ENCODE measurements at places on chromosomes 5 and 9.
A peak's percentile ranks its signal among the peaks of the same experiment; 100 is the strongest.

DNA sequence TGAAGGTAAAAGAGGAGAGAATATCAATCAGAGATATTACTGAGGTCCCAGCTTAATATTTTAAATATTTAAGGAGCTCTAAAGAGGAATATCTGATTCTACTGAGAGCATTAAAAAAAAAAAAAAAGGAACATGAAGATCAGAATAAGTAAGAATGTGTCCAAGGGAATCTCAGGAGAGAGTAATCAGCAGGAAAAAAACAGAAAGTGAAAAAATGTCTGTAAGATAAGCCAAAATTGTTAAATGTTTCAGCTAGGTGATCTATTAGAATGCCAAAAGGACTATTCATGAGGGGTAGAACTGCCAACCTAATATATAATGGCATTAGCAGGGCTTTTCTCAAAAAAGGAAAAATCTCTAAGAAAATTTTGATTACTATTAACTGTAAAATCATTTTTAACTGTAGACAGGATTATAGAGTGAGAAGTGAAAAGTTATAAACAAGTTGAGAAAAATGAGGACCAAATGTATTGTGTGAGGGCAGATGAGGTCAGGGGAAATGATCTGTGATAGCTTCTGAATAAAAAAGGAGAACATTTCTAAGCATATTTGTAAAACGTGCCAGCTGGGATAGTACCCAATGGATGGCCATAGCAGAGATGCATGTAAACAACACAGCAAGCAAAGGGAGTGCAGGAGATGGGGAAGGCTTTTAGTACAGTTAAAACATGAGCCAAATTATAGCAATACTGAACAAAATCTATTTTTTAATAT is 9.4 kb upstream of the RHOBTB3 start:
- no peak for DNase-seq

DNA sequence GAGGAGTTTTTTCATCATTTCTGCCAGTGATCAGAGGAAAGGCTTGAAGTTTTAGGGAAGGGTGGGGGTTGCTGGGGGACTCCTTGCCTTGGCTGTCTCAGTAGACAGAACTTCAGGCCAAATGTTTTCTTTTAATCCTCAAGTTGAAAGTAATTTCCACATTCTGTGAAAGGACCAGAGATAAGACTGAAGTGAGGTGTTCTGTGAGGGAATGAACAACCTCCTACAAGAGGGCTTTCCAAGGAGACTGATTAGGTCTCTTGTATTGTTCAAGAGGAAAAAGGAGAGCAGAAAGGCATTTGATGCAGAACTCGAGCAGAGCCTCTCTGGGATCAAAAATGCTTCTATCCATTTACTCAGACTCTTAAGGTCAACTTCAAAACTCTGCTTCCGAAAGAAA is 282.1 kb upstream of the ATP10B start:
- DNase-seq = no peak

GRCh38 chr5:134136221-134136631 is 21.7 kb downstream of the TCF7 start:
- no peak for DNase-seq

GRCh38 chr5:73115399-73116051 is 4.8 kb upstream of the TMEM171 start:
- no peak for DNase-seq

GRCh38 chr9:107154291-107154690 is 128.8 kb upstream of the RAD23B start:
- DNase-seq = no peak

- no peak for DNase-seq
Measured at GRCh38 chr5:130885691-130886090, 279.4 kb downstream of the HINT1 start.

GRCh38 chr5:115471345-115472063 is 73.1 kb downstream of the FEM1C start:
- DNase-seq = no peak

GRCh38 chr9:107853461-107853860 is 363.9 kb upstream of the KLF4 start:
- DNase-seq = no peak

DNA sequence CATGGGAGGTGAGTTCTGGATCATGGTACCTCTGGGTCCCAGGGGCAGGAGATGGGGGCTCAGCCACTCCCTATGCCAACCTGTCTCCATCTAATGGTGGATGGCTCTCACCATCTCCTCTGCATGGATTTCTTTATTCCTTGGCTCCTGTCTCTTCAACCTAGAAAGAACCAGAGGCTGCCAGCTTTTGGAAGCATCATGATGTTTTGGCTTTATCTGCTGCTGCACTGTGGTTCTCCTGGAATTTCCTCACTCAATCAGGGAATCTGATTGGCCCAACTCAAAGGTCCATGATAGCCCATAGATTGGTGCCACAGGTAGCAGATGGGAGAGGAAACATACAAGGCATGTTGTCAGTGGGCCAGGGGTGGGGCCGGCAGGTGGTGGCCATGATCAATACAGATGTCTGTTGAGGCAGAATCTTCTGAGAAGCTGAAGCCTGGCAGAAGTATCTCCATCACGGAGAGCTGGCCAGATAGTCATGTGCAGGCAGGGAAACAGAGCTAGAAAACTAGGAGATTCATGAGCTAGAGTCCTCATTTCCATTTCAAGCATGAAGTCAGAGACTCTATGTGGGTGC is 158.2 kb downstream of the MACROH2A1 start:
- DNase-seq = no peak

DNA sequence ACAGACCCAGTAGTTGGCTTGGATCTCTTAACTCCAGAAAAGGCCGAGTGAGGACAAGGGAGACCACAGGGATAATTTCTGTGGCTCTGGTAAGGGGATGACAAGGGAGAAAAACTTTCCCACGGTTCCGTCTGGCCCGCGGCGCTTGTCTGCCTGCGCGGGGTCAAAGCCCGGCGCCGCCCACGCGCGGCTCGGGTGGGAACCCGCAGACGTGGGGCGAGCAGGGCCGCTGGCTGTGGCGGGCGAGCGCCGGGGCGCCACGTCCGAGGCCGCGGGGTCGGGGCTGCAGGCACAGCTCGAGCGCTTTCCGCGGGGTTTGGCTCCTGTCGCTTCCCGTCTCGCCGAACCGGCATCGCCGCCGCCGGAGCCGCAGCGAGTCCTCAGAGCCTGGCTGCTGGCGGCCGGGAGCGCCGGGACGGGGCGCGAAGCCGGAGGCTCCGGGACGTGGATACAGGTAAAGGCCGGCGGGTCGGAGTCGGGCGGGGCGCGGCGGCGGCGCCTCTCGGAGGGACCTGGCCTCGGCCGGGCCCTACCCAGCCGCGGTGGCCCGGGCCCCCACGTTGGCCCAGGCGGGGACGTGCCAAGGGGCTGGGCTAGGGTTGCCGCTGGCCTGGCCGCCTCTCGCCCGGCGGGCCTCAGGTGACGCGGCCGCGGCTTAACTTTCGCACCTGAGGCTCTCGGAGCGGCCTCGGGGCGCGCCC is at the start of gene RNF180:
TSS of gene RNF180 (plus strand) at position 344 of the 701 bp plus-strand sequence. CDS start 34,965 bp downstream, outside the sequence.
- DNase-seq = no peak

DNA sequence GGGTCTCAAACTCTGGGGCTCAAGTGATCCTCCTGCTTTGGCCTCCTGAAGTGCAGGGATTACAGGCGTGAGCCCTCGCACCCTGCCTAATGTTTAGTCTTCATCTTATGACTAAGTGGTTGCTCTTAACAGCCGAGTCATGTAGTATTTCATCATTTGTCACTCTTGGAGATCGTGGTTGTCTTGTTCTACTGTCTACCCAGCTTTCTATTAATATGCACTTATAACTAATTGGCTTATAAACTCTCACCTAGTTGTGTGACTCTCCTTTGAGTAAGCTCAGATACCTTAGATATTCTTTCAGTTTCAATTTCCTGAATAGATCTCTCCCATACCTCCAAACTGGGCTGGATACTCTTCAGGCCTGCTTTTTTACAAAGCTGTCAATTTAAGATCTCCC is 19.9 kb downstream of the SLC44A1 start:
- DNase-seq = no peak

DNA sequence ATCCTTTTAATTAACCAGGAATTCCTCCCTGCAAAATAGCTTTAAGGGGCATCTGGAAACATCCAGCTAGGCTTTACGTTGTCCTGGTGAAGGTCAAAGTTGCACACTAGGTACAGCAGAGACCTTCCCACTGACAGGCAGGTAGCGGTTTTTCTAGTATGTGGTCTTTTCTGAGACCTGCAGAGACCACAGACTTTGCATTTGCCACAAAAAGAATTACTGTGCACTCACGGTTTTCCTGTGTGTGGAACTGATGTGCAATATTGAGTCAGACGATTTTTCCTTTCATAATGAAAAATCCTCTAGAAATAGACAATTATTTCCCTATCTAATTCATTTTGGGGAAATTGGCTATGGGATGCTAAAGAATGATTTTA is 417.0 kb upstream of the ADAMTSL1 start:
- DNase-seq = no peak

DNA sequence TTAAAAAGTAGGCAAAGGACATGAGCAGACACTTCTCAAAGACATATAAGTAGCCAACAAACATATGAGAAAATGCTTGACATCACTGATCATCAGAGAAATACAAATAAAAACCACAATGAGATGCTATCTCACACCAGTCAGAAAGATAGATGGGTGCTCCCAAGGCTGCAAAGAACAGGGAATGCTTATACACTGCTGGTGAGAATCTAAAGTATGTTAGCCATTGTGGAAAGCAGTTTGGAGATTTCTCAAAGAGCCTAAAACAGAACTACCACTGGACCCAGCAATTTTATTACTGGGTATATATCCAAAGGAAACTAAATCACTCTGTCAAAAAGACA is 154.2 kb downstream of the NDUFS4 start:
- no peak for DNase-seq

- no peak for DNase-seq
Measured at GRCh38 chr5:53392073-53392472, 88.4 kb upstream of the FST start.

DNA sequence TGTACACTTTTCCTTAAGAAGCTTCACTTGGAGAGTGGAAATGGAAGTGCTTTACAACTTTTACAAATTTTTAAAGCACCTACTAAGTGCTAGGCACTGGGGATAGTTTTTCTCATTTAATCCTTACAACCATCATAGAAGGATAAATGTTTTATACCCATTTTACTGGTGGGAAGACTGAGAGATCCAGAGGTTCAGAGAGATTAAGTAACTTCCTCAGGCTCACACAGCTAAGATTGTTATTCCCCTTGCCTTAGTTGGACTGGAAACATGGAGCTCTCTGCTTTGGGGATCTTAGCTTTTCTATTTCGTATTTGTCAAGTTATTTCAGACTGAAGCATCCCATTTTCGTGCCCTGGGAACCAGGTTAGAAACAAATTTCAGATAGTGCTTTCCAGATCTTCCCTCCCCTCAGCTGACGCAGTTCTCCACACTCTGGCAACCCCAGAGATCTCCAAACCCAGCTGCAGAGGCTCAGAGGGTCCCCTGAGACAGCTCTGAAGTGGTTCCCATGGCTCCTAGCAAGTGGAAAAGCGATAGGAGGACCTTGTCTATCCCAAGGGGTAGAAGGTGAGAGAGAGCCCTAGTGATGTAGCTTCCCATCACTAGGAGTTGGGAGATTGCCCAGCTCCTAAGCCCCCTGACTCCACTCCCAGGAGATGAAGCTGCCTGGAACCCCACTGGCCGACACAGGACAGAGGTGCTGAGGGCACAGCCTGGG is 16.2 kb upstream of the GABBR2 start:
- no peak for DNase-seq

DNA sequence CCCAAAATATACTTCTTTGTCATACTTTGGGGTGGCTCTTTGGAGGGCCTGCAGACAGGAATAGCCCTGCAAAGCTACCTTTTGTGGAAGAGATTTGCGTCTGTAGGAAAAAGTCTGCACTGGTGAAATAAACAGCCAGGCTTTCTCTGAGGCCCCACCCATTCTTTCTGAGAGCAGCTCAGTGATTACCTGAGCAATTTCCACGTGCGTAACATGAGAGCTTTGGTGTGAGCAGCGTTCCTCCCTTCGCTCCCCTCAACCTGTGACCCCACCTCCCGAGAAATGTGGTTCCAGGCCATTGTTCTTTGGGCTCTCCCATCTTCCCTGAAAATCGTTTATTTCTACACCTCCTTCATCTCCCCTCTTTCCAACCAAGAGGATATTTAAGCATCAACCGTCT is 23.8 kb upstream of the FBP1 start:
- DNase-seq = no peak

DNA sequence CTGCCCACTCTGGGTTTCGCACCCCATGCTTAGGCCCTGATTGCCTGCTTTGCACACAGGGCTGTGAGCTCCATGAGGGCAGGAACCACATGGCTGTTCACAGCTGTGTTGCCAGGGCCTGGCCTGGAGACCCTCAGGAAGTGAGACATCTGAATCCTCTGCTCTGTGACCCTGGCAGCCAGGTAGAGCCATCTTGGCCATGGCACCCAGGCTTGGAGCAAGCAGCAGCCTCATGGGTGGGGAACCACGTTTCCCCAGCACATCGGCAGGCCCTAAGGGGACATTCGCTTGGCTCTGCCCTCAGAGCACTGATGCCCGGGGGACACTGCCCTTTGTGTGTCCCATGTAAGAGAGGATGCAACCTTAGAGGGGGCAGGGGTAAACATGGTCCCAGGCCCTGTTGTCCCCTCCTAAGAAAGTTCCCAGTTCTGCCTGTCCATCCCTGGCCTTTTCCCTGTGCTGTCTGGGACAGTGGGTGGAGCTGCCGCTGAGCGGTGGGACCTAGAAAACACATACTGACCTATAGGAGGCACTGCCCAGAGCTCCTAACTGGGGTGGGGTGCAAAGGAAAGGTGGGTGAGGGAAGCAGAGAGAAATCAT is 144.1 kb upstream of the IER5L start:
- DNase-seq = no peak

- DNase-seq = no peak
Measured at GRCh38 chr5:4855880-4856279, 284.2 kb upstream of the ADAMTS16 start.

- DNase-seq = no peak
Measured at GRCh38 chr9:123656565-123656964, 273.4 kb downstream of the DENND1A start.

- no peak for DNase-seq
Measured at GRCh38 chr5:43643327-43643726, 40.3 kb downstream of the NNT start.

- peak; percentile 21 for DNase-seq
Measured at GRCh38 chr5:18745988-18746615, 1111.8 kb downstream of the TAF11L14 start.

DNA sequence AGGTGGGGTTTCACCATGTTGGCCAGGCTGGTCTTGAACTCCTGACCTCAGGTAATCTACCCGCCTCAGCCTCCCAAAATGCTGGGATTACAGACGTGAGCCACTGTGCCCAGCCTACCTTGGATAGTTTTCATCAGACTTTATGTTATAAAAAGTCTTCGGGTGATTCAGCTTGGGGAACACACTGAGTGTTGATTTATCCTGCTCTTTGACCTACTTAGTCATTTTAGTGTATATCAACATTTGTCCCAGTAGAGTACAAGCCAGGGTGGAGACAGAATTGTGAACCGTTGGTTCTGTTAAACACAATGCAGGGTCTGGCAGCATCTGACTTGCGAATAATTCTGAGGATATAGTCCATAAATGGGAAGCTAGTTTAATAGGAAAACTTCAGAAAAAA is 39.7 kb downstream of the NFX1 start:
- no peak for DNase-seq

Measured in activated T-cell treated with anti-CD3 and anti-CD28 coated beads for 4 hours (primary cell).